NCI-H510A treated with DMSO at 0.1 percent for 48 hours (cell line): ENCODE measurements at places on chromosomes 6 and 20.

- DNase-seq: no peak
Observed at GRCh38 chr6:21741221-21742109, 147.9 kb downstream of the SOX4 start.

GRCh38 chr6:5335020-5335419 is 73.7 kb downstream of the FARS2 start:
- no peak for DNase-seq

DNA sequence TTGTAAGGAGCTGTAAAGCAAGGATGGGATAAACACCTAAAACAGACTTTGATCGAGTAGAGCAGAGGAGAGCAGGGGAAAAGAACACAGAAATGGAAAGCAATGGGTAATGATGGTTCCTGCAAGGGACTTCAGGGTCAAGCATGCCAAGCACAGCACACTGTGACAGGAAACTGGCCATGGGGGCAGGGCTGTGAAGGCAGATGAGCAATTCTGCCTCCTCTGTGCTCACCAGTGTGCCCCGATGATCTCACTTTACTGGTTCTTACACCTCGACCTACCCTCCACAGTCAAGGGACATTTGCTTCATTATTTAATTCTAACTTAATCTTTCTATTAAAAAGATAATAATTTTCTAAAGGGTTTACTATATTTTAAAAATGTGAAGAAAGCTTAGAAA is 21.6 kb upstream of the MYB start:
- no peak for DNase-seq

DNA sequence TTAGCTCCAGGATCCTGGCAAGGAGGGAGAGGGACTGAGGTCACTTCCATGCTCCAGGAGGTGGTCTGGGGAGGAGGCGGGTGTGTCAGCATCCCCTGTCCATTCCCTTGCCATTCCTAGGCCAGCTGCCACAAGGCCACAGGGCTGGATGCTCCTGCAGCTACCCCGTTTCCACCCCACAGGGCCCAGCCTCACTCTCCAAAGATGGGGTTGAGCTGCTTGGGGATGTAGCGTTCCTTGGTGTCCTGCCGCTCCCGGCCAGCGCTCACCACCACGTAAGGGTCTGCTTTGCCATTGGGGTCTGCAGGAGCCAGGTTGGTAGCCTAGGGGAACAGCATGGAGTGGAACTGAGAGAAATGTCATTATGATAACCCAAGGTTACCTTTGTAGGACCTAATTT is 23.0 kb downstream of the ERGIC3 start:
- DNase-seq: no peak
